HFFc6 (cell line): ENCODE measurements at places on chromosomes 16 and 17. TPM values are rescaled to one million over a fixed set of nuclear protein-coding genes. Genes with fewer than 3 reads are reported as not detected.

GRCh38 chr17:34378664-34379101 is 15.7 kb upstream of the CCL1 start:
- no peak overlapping the region for H3K27ac ChIP-seq
- H3K36me3 ChIP-seq, result no peaks in the 10 kb centered on the region
- no peak for DNase-seq
- H3K4me1 ChIP-seq, result no peaks in the 10 kb centered on the region
- peaks cover 6% of the 10 kb centered on the region for H3K27me3 ChIP-seq

DNA sequence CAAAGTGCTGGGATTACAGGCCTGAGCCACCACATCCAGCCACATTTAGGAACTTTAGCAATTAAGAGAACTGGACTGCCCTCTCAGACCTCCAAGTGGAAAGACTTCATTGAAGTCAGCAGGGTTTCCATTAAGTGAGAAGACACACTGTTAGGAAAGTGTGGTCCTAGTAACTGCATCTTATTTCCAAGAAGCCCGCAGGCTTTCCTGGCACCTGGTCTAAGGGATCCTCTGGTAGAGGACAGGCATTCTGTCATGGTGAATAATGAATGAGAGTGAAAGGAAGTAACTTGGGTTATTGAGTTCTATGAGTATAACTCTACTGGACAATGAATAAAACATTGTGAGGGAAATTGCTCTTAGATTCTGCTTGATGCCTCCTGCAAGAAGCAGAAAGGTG is 14.1 kb downstream of the C17orf75 start:
- no peak overlapping the region for H3K4me3 ChIP-seq
- no peaks in the 10 kb centered on the region for H3K36me3 ChIP-seq
- peaks cover 22% of the 10 kb centered on the region for H3K4me1 ChIP-seq

DNA sequence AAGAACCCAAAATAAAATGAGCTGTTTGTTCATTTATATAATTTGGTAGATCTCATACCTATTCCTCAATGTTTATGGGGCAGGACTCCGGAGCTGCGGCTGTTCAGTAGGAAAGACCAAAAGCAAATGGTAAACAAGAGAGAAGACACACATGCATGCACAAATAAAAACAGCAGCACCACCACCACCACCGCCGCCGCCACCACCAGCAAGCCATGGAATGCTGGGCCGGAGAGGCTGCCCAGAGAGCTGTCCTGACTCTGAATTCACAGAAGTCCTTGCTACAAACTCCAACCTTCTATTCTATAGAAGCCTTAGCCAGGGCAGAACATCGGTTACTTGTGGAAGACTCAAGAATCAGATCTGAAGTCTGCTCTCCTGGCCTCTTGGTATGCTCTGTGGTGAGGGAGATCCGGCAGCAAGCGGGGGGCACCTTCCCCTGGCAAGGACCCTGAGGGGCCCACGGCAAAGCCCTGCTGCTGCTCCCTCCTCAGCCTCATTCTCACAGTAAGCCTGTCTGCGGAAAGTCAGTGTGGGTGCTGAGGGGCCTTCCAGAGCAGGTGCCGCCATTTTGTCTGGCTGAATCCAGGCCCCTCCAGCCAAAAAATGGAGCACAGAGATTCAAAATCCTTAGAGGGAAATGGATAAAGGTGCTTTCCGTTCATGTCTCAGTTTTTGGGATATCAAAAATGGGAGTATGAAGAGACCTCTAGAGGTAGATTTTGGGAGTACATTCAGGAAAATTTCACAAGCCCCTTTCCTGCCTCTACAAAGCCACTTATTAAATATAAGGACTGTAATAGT is 6.4 kb upstream of the FOXJ1 start:
- H3K27ac ChIP-seq, result no peak overlapping the region
- no peak overlapping the region for H3K4me3 ChIP-seq
- H3K4me1 ChIP-seq, result no peaks in the 10 kb centered on the region

DNA sequence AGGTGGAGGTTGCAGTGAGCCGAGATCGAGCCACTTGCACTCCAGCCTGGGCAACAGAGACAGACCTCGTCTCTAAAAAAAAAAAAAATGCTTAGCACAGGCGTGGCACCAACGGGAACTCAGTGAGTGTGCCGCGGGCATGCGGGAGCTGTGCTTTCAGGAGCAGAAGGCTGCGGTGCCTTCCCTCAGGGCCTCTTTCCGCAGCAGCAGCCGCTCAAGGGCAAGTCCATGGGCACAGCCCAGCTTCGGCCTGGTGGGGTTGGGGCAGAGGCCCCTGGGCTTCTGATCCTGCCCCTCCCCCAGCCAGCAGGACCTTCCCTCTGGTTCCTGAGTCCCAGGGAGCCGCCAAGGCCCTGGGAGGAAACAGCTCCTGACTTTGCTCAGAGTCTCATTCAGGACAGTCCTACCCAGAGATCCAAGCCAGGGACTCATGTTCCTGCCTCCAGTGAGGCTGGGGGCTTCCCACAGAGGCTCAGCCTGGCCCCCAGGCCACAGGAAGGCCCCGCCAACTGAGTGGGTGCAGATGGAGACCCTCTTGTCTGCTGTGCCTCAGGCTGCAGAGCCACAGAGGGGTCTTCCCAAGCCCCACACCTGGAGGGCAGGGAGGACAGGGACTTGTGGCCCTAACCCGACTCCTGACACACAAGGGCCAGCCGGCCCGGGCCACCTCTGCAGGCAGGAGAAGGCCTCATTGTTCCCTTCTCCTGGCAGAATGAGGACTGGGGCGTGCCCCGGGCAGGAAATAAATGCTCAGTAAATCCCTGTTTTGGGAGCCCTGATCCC is 3.3 kb upstream of the ZG16B start:
- no peak overlapping the region for H3K4me3 ChIP-seq
- peaks cover 41% of the 10 kb centered on the region for H3K27me3 ChIP-seq
- H3K27ac ChIP-seq, result no peak overlapping the region

- no peaks in the 10 kb centered on the region for H3K36me3 ChIP-seq
- no peak for DNase-seq
Observed at GRCh38 chr17:55321427-55322060, 56.8 kb downstream of the HLF start.

- peaks cover 8% of the 10 kb centered on the region; the same call in 1 of the 2 replicates for H3K36me3 ChIP-seq
- no peaks in the 10 kb centered on the region for H3K4me1 ChIP-seq
- 0 out of 2 replicates have a peak, but pooled peaks cover 1% of the 10 kb centered on the region for H3K27me3 ChIP-seq
- DNase-seq, result no peak
- no peak overlapping the region for H3K4me3 ChIP-seq
Observed at GRCh38 chr16:1580956-1581355, 30.9 kb downstream of the IFT140 start.

DNA sequence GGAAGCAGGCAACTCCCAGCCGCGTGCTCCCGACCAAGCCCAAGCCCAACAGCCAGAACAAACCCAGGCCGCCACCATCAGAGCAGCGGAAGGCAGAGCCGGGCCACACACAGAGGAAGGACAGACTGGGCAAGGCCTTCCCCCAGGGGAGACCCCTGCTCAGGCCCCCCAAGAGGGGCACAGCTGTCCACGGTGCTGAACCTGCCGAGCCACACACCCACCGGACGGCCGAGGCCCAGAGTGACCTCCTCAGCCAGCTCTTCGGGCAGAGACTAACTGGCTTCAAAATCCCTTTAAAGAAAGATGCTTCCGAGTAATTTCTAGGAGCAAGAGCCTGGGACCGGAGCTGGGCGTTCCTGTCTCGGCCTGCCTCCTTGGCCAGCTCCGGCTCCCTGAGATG is 14.1 kb upstream of the ZFPM1 start:
- no peak for DNase-seq
- H3K4me3 ChIP-seq, result no peak overlapping the region
- H3K4me1 ChIP-seq, result no peaks in the 10 kb centered on the region
- H3K27me3 ChIP-seq, result peaks cover 6% of the 10 kb centered on the region; the same call in 1 of the 2 replicates
- H3K27ac ChIP-seq, result no peak overlapping the region

- H3K27me3 ChIP-seq, result peaks cover 3% of the 10 kb centered on the region; the same call in 1 of the 2 replicates
- H3K36me3 ChIP-seq, result no peaks in the 10 kb centered on the region
- H3K27ac ChIP-seq, result no peak overlapping the region
- peaks cover 10% of the 10 kb centered on the region; the same call in 1 of the 2 replicates for H3K4me1 ChIP-seq
- H3K4me3 ChIP-seq, result peak overlapping the region; percentile 25; the same call in 1 of the 2 replicates
Observed at GRCh38 chr17:70120425-70120824, 45.4 kb downstream of the KCNJ16 start.

GRCh38 chr17:50956750-50957523 is 90.8 kb upstream of the TOB1 start:
- peaks cover 45% of the 10 kb centered on the region for H3K4me1 ChIP-seq
- H3K27me3 ChIP-seq, result peaks cover 3% of the 10 kb centered on the region
- H3K36me3 ChIP-seq, result no peaks in the 10 kb centered on the region
- peak; percentile 37 for DNase-seq
- no peak overlapping the region for H3K4me3 ChIP-seq

- H3K4me1 ChIP-seq, result peaks cover 21% of the 10 kb centered on the region
- H3K36me3 ChIP-seq, result peaks cover 14% of the 10 kb centered on the region
- H3K27ac ChIP-seq, result no peak overlapping the region
- H3K27me3 ChIP-seq, result peaks cover 4% of the 10 kb centered on the region
- DNase-seq, result no peak
Observed at GRCh38 chr16:50311134-50311528, 44.8 kb downstream of the ADCY7 start.

DNA sequence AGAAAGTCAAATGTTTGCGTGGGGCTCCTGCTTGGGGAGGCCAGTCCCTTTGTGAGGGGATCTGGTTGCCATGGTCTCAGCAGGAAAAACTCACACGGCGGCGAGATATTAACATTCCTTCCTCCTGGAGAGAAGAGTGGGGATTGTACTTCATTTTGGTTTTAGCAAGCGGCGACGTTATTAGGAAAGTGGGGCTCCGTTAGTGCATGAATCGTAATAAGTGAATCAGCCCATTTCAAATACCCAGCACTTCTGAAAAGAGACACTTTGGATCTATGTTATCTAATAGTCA is 41.6 kb upstream of the METRNL start:
- no peak overlapping the region for H3K27ac ChIP-seq
- H3K4me3 ChIP-seq, result no peak overlapping the region
- peaks cover 61% of the 10 kb centered on the region for H3K36me3 ChIP-seq
- no peak for DNase-seq

- DNase-seq, result no peak
- H3K4me1 ChIP-seq, result peaks cover 6% of the 10 kb centered on the region
- no peak overlapping the region for H3K4me3 ChIP-seq
- H3K36me3 ChIP-seq, result peaks cover 18% of the 10 kb centered on the region; the same call in 1 of the 2 replicates
- no peak overlapping the region for H3K27ac ChIP-seq
Observed at GRCh38 chr16:89811321-89811720, 5.1 kb downstream of the FANCA start.

DNA sequence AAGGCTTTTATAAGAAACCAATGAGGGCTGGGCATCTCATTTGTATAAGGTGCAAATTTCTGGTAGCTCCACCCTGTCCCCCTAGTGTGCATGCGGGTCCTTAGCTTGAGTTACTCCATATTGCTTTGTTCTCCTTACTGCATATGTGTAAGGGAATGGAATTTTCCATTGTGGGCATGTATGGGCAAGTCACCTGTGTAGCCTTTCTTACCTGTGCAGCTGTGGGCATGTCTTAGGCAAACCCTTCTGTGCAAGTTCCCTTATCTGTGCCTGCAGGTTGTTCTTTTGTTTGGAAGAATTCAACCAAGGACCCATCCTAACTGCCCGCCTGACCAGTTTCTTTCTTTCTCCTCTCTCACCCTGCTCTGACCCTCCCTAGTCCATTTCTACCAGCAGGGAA is 122.8 kb upstream of the HS3ST4 start:
- H3K4me3 ChIP-seq, result no peak overlapping the region
- no peaks in the 10 kb centered on the region for H3K36me3 ChIP-seq
- no peak overlapping the region for H3K27ac ChIP-seq
- no peaks in the 10 kb centered on the region for H3K27me3 ChIP-seq
- H3K4me1 ChIP-seq, result no peaks in the 10 kb centered on the region

DNA sequence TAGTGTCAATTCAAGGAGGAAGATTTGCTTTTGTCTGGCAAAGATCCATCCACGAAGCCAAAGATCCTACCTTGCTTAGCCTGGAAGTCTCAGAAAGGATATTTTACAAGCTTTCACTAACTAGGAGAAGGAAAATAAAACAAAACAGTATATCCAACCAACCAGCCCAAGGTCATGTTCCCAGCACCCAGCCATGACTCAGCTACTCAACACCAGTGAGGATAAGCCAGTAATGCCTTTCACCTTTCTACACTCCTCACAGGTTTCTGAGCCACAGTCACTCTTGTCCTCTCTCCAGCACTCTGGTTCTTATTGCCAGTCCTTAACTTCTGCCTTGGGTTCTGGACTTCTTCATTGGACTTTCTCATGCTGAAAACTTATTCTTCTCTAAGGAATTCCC is 116.2 kb downstream of the CDH11 start:
- DNase-seq, result no peak
- H3K27ac ChIP-seq, result peak overlapping the region; percentile 43
- H3K27me3 ChIP-seq, result peaks cover 15% of the 10 kb centered on the region
- peaks cover 44% of the 10 kb centered on the region for H3K36me3 ChIP-seq
- H3K4me1 ChIP-seq, result peaks cover 70% of the 10 kb centered on the region

The TNFRSF13B gene
- not detected in 3 replicates for total RNA-seq

The SLFN14 gene
- total RNA-seq, result not detected in 3 replicates

The PPL gene
- total RNA-seq, result 0.06 TPM in 1 of 2 replicates, not detected in the other

The FOXJ1 gene
- not detected in 2 replicates for total RNA-seq

The OSGIN1 gene
- 4.6 and 8.0 TPM in 2 replicates for total RNA-seq

The ITGA2B gene
- total RNA-seq, result 0.06 TPM in 1 of 3 replicates, not detected in the others

The TOX3 gene
- not detected in 2 replicates for total RNA-seq

The HBZ gene
- not detected in 3 replicates for total RNA-seq

The TCAP gene
- total RNA-seq, result 0.09 to 0.18 TPM (median 0.13 TPM) in 3 replicates

The PRSS22 gene
- total RNA-seq, result not detected in 3 replicates

The AIPL1 gene
- total RNA-seq, result not detected in 3 replicates

The CCL8 gene
- total RNA-seq, result not detected in 3 replicates

The ZNF469 gene
- 9.6 to 17.1 TPM (median 11.8 TPM) in 3 replicates for total RNA-seq

The NOTUM gene
- not detected in 3 replicates for total RNA-seq

The TBCD gene
- 48.1 to 62.5 TPM (median 57.3 TPM) in 3 replicates for total RNA-seq

The NETO2 gene
- total RNA-seq, result 11.0 to 20.7 TPM (median 19.5 TPM) in 3 replicates
